ENCODE measurements at places on chromosomes 4 and X.
A peak's percentile ranks its signal among the peaks of the same experiment; 100 is the strongest.

GRCh38 chrX:2503591-2504500 is 3.1 kb upstream of the DHRSX start:
- DNase-seq, result no peak

GRCh38 chr4:152038238-152038637 is 277.4 kb upstream of the GATB start:
- no peak for DNase-seq

GRCh38 chrX:31036895-31037294 is 34.9 kb downstream of the FTHL17 start:
- DNase-seq, result no peak

GRCh38 chrX:9003041-9003440 is 30.9 kb downstream of the FAM9B start:
- no peak for DNase-seq

DNA sequence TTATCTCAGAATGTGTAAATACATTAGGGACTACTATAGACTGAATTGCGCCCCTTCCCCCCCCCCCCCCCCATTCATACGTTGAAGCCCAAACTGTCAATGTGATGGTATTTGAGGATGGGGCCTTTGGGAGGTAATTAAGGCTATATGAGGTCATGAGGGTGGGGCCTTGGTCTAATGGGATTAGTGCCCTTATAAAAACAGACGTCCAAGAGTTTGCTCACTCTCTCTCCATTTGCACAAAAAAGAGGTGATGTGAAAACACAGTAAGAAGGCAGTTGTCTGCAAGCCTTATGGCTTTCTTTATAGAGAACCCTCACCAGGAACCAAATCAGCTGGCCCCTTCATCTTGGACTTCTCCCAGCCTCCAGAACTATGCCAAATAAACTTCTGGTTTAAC is 15.3 kb downstream of the SPACA5 start:
- DNase-seq, result no peak

- DNase-seq, result no peak
These were observed 15.3 kb downstream of the SEPSECS start for GRCh38 chr4:25144870-25145481.

DNA sequence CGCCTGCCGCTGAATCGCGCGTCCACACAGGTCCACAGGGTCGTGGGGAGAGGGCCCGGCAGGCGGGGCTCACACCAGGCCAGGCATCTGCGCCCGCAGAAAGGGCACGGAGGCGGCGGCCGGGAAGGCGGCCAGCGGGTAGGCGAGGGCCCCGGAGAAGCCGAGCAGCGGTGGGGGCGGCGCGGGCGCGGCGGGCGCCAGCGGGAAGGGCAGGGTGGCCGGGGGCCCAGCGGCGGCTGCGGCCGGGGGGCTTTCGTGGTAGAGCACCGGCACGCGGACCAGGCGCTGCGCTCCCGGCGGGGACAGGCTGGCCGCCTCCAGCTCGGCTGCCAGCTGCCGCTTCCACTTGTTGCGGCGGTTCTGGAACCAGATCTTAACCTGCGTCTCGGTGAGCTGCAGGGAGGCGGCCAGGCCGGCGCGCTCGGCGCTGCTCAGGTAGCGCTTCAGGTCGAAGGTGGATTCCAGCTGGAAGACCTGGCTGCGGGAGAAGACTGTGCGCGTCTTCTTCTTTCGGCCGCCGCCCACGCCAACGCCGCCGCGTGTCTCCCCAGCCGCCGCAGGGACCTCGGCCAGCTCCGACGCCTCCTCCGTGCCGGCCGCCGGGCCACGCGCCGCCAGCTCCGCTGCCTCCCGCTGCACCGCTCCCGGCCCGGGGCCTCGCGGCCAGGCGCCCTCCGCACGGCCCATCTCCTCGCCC is 3.9 kb downstream of the HMX1 start:
- no peak for DNase-seq

DNA sequence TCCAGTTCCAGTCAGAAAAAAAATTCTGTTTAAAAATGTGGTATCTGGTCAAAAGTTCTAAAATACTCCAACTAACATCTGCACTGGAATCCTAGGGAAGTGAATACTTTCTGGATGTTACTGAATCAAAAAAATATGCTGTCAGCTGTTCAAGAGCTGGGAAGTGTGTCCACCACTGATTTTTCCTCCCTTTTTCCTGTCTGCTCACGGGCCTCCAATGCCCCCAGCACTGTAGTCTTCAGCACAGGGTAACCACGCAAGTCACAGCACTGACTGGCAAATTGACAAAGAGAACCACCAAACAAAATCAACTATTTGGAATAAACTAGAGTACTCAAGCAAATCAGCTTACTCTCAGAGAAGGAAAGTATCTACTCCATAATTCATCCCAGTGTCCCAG is 9.9 kb downstream of the VEGFC start:
- DNase-seq, result no peak

- DNase-seq, result no peak
These were observed 18.5 kb downstream of the RAPGEF2 start for GRCh38 chr4:159121371-159121770.

GRCh38 chrX:11588097-11588496 is 77.6 kb downstream of the ARHGAP6 start:
- no peak for DNase-seq

DNA sequence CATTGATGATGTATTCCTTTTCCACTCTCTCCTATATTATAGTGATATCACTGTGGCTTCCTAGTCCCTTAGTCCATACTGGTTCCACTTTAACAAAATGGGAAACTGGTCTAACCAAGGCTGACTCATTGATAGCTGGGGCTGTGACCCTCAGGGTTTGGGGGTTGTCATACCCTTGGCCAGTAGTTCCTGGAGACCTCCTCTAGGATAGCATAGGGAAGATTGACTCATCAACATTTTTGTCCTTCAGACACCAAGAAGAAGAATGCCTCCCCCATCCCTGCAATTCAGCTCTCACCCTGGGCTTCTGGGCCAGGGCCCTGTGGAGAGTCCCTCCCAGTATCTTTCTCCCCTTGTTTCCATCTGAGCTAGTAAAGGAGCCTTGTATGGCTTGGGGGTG is 68.8 kb upstream of the PRPS1 start:
- DNase-seq, result no peak

- DNase-seq, result no peak
These were observed 59.0 kb upstream of the VCX3B start for GRCh38 chrX:8405631-8406030.

GRCh38 chrX:16992951-16993350 is 46.5 kb downstream of the REPS2 start:
- DNase-seq, result no peak

DNA sequence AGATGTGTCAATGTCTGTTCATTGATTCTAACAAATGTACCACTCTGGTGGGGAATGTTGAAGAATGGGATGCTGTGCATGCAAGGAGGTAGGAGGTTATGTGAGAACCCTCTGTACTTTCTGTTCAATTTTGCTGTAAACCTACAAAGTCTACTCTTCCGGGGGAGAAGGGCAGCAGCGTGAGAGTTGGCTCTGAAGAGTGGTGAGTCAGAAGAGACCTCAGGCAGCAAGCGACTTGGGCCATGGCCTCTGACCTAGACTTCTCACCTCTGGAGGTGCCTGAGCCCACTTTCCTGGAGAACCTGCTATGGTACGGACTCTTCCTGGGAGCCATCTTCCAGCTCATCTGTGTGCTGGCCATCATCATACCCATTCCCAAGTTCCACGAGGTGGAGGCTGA is 26.7 kb downstream of the MANBA start:
- DNase-seq, result no peak

GRCh38 chrX:29257521-29257920 is 670.3 kb downstream of the IL1RAPL1 start:
- peak; percentile 76 for DNase-seq

DNA sequence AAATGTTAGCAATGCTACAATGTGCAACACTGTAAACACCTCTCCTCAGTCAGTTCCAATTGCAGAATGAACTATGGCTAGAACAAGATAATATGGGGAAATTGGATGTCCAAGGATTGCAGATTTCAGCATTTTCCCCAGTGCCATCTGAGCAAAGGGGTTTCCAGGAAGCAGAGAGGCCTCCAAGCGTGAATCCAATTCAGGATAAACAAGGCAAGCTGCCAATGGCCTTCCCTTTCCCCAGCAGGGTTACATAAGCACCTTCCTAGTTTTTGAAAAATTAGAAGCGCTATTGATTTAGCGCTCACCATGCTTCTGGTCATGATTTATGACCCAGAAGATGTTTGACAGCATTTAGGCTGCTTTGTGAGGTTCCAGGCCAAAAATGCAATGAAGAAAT is 223.0 kb upstream of the GATB start:
- no peak for DNase-seq
